ENCODE measurements at places on chromosomes 3 and 15. TPM values are rescaled to one million over a fixed set of nuclear protein-coding genes. Genes with fewer than 3 reads are reported as not detected.

DNA sequence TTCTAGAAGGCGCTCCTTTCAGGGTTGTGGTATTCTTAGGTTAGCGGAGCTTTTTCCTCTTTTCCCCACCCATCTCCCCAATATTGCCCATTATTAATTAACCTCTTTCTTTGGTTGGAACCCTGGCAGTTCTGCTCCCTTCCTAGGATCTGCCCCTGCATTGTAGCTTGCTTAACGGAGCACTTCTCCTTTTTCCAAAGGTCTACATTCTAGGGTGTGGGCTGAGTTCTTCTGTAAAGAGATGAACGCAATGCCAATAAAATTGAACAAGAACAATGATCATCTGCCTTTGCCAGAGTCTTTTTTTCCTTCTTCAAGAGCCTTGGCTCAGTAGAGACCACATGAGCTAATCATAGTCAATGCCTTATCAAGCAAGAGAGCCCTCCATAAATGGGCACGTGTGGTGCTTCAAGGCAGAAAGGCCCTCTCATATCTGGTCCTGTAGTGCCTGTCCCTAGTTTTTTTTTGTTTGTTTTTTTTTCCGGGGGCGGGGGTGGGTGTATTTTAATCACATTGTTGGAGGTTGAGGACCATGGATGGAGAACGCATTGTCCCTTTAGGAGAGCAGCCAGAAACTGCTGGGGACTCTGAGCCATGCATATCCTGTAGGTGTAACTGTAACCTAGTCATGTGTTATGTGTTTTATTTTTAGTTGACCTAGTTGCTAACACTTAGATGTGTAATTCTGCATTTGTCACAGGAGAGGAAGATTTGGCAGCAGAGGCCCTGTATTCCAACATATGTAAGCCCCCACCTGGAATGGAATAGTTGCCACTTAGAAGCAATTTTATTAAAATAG lies 64.7 kb upstream of the ACAD9 start:
- no peak overlapping the region for H3K4me3 ChIP-seq
- H3K27me3 ChIP-seq, result no peaks in the 10 kb centered on the region
- H3K27ac ChIP-seq, result peak overlapping the region; percentile 37
- DNase-seq, result no peak
- peaks cover 34% of the 10 kb centered on the region for H3K36me3 ChIP-seq

DNA sequence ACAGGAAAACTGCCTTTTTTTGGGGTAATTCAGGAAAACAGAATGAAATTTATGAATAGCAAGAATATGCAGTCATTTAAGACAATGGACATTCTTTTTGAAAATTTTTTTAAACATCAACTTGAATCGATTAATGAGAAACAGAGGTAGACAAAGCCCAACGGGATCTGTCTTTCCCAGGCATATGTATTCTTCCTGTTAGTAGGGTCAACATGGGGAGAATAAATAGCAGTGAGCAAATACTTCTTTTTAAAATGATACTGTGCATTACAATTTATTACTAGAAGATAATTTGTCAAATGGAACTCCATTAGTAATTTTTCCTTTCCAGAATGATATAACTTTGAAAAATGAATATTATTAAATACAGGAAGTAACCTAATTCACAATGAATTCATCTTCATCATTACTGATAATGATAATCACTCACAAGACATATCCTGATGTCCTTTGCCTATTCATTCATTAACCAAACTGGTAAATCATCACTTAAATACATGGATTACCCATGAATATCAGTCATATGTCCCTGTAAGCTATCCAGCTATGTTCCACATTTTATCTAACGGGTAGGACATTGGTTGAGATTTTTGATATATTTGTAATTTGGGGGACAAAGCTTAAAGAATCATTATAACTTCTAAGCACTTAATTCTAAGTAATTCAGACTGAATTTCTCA lies 209.2 kb upstream of the CDIN1 start:
- no peak overlapping the region for H3K27ac ChIP-seq
- H3K36me3 ChIP-seq, result no peaks in the 10 kb centered on the region
- H3K4me3 ChIP-seq, result no peak overlapping the region
- no peaks in the 10 kb centered on the region for H3K4me1 ChIP-seq
- DNase-seq, result no peak

DNA sequence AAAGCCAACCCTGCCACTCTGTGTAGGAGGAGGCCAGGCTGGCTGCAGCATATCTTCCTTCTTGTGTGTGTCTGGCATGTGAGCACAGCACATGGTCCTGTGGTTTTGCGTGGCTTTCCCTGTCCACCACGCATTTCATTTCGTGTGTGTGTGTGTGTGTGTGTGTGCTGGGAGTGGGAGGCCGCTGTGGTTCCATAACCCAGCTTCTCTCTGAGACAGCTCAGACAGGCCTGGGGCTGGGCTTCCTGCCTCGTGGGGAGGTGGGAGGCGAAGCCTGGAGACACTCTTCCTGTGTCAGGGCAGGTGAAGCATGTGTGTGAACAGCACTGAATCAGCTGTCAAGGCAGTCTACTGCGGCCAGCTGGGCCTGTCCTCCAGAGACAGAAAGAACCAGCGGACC lies 16.0 kb upstream of the MRPS22 start:
- DNase-seq, result no peak
- no peaks in the 10 kb centered on the region for H3K4me1 ChIP-seq
- H3K4me3 ChIP-seq, result no peak overlapping the region
- H3K27me3 ChIP-seq, result no peaks in the 10 kb centered on the region

DNA sequence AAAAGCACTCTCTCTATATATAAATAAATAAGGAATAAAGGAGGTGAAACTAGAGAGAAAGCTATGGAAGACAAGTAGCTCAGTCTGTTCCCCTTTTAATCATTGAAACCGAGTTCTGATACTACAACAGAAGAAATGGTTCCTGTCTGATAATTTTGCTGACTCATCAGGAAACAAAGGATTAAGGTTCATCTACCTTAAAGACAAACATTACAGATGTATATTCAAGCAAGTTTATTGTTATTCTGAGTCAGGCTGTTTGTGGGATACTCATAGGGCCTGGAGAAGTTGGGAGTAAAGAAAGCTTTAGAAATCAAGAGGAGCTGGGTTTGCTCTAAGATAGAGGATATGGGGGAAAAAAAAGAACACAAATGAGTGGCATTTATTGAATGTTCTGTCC lies 566.0 kb downstream of the ROBO2 start:
- DNase-seq, result no peak
- no peaks in the 10 kb centered on the region for H3K27me3 ChIP-seq
- H3K36me3 ChIP-seq, result no peaks in the 10 kb centered on the region
- no peak overlapping the region for H3K4me3 ChIP-seq

GRCh38 chr3:112813723-112814171 lies 32.9 kb downstream of the CD200R1L start:
- no peak overlapping the region for H3K4me3 ChIP-seq
- H3K4me1 ChIP-seq, result peaks cover 8% of the 10 kb centered on the region
- DNase-seq, result no peak
- no peaks in the 10 kb centered on the region for H3K36me3 ChIP-seq
- no peak overlapping the region for H3K27ac ChIP-seq

DNA sequence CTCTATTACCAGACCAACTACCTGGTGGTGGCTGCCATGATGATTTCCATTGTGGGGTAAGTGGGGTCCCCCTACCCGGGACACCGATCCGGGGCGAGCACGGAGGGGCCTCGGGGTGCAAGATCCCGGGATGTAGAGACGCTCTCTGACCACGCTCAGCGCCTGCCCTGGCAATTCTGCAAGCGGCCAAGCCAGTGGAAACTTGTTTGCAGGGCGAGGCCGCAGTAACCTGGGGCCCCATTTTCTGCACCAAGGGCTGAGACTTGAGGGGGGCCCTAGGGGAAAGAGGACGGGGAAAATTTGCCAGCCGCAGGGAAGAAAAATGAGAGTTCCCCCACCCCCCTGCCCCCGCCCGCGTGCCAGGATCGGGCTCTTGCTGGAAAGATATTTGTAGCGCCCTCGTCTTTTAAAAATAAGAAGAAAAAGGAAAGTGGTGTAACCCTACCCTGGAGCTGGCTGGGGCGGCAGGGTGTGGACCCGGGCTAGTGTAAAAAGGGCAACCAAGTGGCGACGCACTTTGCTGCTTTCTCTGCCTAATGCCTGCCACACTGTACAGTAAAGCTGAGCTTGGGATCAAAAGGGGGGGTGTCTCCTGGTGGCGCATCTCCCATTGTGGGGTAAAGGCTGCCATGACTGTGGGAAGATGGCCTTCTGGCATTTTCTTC lies 563 bp downstream of the ARL6IP5 start:
- H3K27me3 ChIP-seq, result no peaks in the 10 kb centered on the region
- H3K27ac ChIP-seq, result peak overlapping the region; percentile 94
- no peak for DNase-seq
- peaks cover 59% of the 10 kb centered on the region for H3K4me1 ChIP-seq
- H3K4me3 ChIP-seq, result peak overlapping the region; percentile 54

DNA sequence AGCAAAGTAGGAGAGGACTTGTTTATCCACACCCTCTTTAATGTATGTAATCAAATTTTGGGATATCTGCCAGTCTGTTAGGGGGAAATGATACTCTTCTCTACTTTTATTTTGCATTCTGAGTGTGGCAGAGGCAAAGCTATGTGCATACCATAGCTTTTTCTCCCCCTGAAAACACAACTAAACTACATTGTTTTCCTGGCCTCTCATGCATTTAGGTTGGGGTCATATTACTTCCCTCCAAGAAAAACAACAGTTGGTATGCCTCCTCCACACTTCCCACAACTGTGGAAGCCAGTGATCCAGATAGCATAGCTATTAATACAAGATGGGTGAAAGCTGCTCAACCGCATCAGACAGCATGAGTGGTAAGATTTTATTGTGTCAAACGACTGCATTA lies 6.9 kb downstream of the RPL15 start:
- H3K36me3 ChIP-seq, result peaks cover 39% of the 10 kb centered on the region
- no peaks in the 10 kb centered on the region for H3K27me3 ChIP-seq
- no peak overlapping the region for H3K4me3 ChIP-seq
- no peak for DNase-seq
- peaks cover 5% of the 10 kb centered on the region for H3K4me1 ChIP-seq
- no peak overlapping the region for H3K27ac ChIP-seq

DNA sequence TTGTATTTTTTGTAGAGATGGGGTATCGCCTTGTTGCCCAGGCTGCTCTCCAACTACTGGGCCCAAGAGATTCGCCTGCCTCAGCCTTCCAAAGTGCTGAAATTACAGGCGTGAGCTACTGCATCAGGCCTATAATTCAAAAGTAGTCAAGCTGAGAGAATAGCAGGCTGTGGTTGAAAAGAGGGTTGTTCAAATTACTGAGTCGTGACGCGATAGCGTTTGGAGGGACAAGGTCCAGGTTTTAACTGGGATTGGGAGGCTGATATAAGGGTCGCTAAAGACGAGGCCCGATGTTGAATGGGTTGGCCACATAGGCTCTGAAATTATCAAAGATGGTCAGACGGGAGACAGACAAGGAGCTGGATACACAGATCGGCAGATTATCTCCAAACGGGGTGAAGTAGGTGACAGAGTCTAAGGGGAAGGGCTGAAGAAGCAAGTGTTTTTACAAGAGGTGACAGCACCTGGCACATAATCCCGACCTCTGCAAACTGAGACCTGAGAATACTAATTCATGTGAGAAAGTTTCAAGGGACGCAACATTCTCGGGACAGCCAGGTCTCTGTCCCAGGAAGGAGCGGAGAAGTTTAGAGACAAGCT lies 759 bp upstream of the ARID3B start:
- H3K27me3 ChIP-seq, result no peaks in the 10 kb centered on the region
- DNase-seq, result no peak
- peaks cover 4% of the 10 kb centered on the region for H3K4me1 ChIP-seq
- peak overlapping the region; percentile 43 for H3K27ac ChIP-seq

GRCh38 chr3:141844812-141845211 lies 31.6 kb upstream of the ATP1B3 start:
- no peaks in the 10 kb centered on the region for H3K4me1 ChIP-seq
- H3K27ac ChIP-seq, result no peak overlapping the region
- H3K36me3 ChIP-seq, result no peaks in the 10 kb centered on the region
- H3K4me3 ChIP-seq, result no peak overlapping the region
- DNase-seq, result no peak

DNA sequence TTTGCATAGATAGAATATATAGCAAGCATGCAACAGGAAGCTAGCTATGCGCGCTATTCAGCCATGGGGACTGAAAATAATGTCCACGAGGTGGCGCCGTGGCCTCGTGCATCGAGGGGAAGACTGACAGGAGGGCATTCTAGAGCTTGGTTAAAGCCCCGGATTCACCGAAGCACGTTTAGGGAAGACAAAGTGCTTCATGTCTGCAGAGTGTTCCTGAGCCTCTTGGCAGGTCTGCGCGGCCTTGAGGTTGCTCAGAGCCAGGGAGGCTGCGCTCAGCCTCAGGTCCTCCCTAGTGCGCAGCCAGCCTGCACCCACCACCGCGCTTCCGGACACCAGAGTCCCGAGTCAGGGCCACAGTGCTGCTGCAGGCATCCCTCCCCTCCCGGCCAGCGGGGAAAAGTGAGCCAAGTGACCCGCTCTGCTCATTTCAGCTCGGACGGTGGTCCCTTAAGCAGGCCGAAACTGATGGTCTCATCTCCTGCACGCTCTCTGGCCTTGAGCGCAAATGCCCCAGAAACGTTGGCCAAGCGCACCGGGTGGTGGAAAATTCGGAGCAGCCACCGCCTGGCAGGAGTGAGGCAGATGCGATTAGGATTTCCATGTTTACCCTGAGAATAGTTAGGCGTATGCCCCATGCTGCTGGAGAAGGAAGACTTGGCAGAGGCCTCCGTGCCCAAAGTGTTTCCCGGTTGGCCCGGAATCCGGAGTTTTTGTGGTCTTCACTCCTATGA lies 24.8 kb downstream of the GABRA5 start:
- no peak for DNase-seq
- H3K27ac ChIP-seq, result no peak overlapping the region
- H3K4me1 ChIP-seq, result peaks cover 3% of the 10 kb centered on the region
- H3K27me3 ChIP-seq, result no peaks in the 10 kb centered on the region
- H3K4me3 ChIP-seq, result peak overlapping the region; percentile 21
- H3K36me3 ChIP-seq, result no peaks in the 10 kb centered on the region

DNA sequence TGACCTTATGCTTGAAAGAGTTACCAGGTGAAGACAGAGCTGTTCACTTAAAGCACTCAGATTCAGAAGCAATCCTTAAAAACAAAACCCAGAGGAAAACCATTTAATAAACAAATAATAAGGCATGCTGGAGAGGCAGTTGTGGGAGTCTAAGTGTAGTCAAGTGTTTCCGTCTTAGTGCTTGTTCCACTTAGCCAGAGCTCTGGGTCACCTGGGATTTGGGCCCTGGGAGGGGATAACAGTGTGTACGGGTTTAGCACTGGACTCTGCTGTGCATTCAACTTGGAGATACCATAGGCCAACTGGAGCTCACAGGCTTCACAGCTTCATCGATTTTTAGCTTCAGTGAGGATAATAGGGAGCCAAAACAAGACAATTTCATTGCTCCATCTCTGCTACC lies 444.6 kb downstream of the CNTN4 start:
- no peak overlapping the region for H3K27ac ChIP-seq
- no peak overlapping the region for H3K4me3 ChIP-seq
- no peak for DNase-seq
- no peaks in the 10 kb centered on the region for H3K36me3 ChIP-seq

- no peaks in the 10 kb centered on the region for H3K27me3 ChIP-seq
- peak overlapping the region; percentile 45 for H3K27ac ChIP-seq
- peaks cover 7% of the 10 kb centered on the region for H3K4me1 ChIP-seq
Measured at GRCh38 chr3:65619451-65619881, 419.3 kb downstream of the MAGI1 start.

GRCh38 chr3:1092771-1093170 lies at the start of gene CNTN6:
TSS of gene CNTN6 (plus strand) at chr3:1093024. CDS start at chr3:1148009, 54,985 bp downstream.
- no peak within 1 kb of the TSS for H3K4me3 ChIP-seq
- no peaks in the 10 kb centered on the region for H3K4me1 ChIP-seq
- H3K27ac ChIP-seq, result no peak within 1 kb of the TSS
- no peaks in the 10 kb centered on the region for H3K36me3 ChIP-seq
- no peak for DNase-seq

ETV5 gene
- total RNA-seq, result 15.8 TPM

CCR2 gene
- total RNA-seq, result 0.11 TPM

AEN gene
- total RNA-seq, result 13.5 TPM

MYD88 gene
- total RNA-seq, result 38.8 TPM

Measured in ascending aorta (tissue), 2 donors.